ENCODE measurements at places on chromosomes 7 and 10.

GRCh38 chr10:119178372-119179119, at the start of gene PRDX3:
TSS of gene PRDX3 (minus strand) at chr10:119178812. CDS start at chr10:119178790, 22 bp downstream.
- DNase-seq = peak; percentile 88

DNA sequence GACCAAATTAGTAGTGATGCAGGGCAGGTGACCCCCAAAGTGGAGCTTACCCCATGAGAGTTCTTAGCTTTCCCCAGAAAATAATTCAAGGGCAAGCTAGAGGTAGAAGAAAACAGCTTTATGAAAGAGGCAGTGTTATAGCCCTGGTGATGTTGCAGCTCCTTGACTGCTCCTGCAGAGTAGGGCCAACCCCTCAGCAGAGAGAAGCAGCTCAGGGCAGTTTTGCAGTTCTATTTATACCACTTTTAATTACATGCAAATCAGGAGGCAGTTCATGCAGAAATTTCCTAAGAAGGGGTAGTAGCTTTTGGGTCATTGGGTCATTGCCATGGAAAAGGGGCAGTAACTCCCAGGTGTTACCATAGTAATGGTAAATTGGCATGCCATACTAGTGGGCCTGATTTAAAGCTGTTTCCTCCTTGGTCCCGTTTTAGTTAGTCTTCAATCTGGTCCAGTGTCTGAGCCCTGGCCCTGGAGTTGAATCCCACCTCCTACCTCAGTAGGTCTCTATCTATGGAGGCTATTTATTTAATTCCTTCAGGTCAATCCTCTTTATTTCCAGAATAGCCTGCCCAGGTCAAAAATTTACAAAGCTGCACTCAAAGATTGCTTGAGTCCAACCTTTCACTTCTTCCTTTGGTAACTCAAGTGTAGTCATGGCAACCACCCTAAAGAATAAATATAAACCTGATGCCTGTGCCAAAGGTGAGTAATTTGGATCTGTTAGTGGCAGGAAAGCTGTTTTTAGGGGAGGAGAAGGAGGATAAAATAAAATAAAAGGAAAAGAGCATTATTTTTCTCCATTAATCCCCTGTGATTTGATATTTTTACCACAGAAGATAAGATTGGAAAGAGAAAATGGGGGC, 29.5 kb downstream of the PLXDC2 start:
- DNase-seq = no peak

GRCh38 chr10:7407368-7408290, 3.2 kb downstream of the SFMBT2 start:
- peak; percentile 24 for DNase-seq

- no peak for DNase-seq
Observed at GRCh38 chr10:77669892-77670291, 32.3 kb upstream of the KCNMA1 start.

GRCh38 chr10:110647136-110647430, 2.9 kb downstream of the RBM20 start:
- DNase-seq = no peak

GRCh38 chr10:93680412-93681047, 21.9 kb downstream of the FRA10AC1 start:
- peak; percentile 11 for DNase-seq

DNA sequence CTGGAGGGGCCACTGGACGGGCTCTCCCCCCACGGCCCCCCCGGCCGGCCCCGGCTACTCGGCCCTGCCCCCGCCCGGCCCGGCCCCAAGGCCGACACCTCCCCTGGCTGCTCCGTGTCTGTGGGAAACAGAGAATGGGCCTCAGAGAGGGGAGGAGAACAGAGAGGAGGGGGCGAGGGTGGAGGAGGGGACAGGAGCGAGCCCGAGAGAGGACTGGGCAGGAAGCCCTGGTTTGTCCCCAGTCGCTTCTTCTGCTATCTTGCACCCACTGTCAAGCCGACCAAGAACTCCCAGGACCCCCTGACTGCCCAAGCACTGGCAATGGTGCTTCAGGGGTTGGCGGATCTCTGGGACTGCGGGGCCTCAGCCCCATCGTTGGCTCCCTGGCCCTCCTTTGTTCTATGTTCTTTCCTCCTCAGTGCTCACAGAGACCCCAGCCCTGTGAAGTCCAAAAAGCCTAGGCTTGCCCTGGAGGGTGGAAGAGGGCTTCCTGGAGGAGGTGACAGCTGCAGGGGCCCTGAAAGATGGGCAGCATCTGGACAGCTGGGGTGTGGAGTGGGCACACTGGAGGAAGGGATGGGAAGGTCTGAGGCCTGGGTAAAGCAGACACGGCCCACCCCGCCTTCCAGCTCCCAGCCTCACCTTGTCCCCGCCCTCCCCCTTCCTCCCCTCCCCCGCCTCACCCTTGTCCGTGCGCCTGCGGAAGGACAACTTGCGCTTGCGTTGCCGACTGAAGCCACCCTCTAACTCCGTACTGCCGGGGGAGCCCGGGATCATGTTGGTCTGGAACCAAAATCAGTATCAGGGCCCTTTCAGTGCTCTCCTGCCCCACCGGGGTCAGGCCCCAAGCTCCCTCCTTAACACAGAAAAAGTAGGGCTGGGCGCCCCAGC, 30.1 kb downstream of the KCNH2 start:
- DNase-seq = no peak

- no peak for DNase-seq
Observed at GRCh38 chr10:123156078-123156477, 1.9 kb downstream of the BUB3 start.

DNA sequence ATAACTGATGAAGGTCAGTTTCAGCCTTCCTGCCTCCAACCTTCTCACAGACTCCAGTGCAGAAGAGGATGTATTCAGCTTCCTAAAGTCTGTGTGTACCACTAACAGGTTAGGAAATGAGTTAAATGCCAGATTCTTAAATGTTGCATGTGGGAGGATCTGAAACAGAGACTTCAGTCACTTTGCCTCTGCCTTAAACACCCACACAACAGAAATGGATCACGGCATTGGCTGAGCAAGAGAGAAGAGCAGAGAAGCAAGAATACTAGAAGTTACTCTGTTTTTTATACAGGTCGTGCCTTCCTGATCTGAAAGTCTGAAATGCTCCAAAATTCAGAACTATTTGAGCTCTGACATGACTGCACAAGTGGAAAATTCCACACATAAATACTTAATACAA, 98.9 kb upstream of the ARHGAP21 start:
- DNase-seq = no peak

DNA sequence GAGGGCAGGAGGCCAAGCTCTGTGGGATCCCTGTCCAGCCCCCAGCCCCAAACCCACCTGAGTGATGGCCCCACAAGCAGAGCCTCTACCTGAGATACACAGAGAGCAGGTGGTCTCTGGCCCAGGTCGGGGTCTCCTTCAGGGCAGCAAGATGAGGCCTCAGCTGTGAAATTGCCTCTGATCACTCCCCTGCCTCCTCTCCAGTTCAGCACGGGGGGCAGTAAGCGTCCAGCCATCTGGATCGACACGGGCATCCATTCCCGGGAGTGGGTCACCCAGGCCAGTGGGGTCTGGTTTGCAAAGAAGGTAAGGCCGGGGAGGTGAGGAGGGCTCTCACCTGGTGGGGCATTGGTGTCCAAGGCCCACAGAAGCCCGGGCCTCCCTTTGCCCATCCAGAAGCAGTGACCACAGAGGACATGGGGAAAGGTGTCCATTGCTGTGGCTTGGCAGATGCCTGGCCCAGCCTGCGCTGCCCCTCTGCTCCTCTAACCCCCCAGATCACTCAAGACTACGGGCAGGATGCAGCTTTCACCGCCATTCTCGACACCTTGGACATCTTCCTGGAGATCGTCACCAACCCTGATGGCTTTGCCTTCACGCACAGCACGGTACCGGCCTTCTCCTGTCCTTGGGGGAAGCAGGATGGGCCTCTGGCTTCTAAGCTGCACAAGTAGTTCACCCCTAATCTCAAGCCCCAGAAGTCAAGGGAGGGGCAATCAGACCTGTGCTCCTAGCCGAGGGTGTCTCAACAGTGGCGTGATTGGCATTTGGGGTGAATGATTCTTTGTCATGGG, 3.1 kb downstream of the CPA1 start:
- DNase-seq = no peak

GRCh38 chr10:45000752-45001380, at the start of gene ZNF22:
TSS of gene ZNF22 (plus strand) at chr10:45000923. CDS start at chr10:45003369, 2,446 bp downstream.
- peak; percentile 77 for DNase-seq

DNA sequence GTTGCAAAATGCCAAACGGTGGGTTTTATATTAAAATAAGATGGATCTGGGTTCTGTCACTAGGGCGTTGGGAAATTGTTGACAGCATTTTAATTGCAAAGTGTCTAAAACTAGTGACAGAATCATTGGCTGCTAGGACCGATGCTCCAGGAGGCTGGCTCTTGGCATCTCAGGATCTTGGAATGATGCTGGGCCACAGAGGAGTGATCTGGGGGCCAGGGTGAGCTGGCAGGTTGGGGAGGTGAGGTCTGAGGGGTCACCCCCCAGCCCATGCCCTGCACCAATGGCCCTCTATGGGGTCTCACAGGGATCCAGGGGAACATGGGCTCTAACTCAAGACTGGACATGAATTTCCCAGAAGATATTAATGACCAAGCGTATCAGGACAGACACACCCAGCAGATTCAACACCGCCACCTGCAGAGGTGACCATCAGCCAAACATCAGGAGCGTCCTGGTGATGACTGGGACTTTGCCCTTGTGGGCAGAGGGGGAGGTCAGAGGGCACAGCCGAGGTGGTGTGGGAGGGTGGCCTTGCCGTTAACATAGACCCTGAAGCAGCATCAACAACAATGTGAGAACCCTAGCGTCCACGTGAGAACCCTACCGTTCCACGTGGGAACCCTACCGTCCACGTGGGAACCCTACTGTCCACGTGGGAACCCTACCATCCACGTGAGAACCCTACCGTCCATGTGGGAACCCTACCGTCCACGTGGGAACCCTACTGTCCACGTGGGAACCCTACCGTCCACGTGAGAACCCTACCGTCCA, 89.0 kb upstream of the PPP2R2D start:
- DNase-seq = no peak

DNA sequence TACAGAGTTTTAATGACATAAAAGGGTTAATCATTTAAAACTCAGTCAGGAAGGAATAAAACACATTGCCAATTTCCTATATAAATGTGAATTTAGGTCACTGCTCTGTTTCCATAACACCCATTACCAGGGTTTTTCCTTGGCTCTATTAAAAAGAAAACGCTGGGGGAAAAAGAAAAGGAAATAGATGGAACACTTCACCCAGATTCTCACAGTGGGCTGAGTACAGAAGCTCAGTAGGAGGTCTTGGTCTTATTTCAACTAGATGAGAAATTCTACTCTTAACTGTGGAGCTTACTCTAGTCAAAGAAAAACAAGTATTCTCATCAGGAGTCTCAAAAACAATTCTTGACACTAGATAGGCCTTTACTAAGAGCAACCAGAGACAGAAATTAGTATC, 36.5 kb downstream of the GLUD1 start:
- DNase-seq = no peak

DNA sequence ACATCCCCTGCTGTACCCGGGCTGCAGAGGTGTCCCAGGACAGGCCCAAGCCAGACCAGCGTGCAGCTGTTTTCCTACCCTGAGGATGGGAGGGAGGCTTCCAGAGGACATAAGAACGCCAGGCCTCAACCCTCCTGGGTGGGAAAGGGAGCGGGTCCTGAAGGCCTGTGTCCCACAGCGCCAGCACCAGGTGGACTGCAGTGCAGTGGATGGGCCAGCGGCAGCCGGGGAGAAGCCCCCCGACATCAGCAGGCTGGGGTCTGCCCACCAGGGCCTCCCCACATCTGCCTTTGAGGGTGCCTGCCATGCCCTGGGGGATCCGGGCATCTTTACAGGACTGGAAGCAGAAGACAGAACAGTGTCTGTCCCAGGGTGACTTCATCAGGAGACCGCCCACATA, 22.8 kb upstream of the ZNF716 start:
- no peak for DNase-seq

DNA sequence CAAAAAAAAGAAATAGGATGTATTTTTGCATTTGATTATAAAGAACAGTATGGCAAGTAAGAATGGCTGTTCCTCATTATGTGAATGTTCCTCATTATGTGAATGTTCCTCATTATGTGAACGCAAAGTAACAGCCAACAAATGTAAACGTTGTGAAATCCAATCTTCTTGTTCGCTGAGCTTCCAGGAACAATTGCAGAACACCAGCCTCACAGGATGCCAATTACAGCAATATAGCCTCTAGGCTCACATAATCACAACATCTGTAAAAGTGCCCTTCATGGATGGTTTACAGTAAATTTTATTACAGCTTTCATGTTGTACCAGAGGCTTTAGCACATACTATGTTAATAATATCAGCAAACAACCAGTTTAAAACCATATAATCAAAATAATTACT, 71.6 kb downstream of the THSD7A start:
- DNase-seq = no peak

DNA sequence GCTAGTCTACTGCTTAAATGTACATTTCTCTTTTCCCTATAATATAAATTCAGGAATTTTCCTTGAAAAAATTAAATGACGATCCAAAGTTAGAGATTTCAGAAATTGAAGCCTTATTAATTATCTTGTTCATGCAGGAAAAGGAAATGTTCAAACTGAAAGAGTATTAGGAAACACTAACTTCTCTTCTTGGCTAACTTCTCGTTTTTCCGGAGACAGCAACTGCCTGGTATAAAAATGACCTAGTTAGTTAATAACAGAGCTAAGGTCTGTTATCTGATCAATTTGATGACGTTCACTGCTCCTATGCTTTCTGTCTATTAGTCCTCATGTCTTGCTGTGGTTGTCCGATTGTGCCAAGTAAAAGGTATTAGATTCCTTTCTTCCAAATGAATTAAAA, 212.5 kb downstream of the DGKB start:
- no peak for DNase-seq

DNA sequence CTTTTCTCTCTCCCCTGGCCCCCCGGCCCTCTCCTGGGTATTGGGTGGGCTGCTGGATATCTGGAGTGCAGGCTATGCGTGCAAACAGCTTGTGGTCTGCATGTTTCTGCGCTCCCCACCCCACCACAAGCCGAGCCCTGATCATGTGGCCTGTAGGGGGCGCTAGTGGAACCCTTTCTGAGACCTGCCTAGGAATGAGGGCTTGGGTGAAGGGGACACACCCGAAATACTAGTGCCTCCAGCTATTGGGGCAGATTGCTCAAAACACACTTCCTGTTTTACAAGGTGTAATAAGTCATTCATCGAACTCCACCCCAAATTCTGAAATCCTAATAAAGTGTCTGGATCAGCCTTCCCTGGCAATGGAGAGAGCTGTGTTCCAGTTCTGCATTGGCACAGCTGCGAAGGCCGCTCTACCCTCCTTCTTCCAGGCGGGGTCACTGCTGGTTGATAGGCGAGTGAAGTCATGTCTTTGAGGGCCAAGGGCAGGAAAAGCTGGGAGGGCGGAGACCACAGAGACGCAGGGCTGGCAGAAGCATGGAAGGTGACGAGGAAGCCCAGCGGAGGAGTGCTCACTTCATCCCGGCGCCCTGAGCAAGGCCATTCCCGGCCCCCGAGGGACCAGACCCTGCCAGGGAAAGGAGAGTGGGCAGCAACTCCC, 19.8 kb upstream of the PRRT4 start:
- DNase-seq = peak; percentile 25

GRCh38 chr7:29113384-29114102, 32.8 kb downstream of the CPVL start:
- peak; percentile 11 for DNase-seq

- DNase-seq = peak; percentile 49
Observed at GRCh38 chr7:13262929-13263530, 575.6 kb downstream of the ARL4A start.

GRCh38 chr10:86850481-86850880, 94.1 kb downstream of the BMPR1A start:
- DNase-seq = no peak
